Natural killer cell treated with Interleukin-12 subunit alpha and Interleukin-12 subunit beta and Interleukin-15 and Interleukin-18, amount 100 ng/mL, for 72 hours (primary cell): ENCODE measurements at places on chromosomes 6 and 20. TPM values are rescaled to one million over a fixed set of nuclear protein-coding genes. Genes with fewer than 3 reads are reported as not detected.

ADGRF1 gene
- total RNA-seq = not detected

HEY2 gene
- total RNA-seq = 0.10 TPM

PAK5 gene
- not detected for total RNA-seq

FAM120B gene
- total RNA-seq = 19.9 TPM

PACRG gene
- total RNA-seq = not detected

SAMD5 gene
- not detected for total RNA-seq

TSPO2 gene
- not detected for total RNA-seq

PSMB1 gene
- 154 TPM for total RNA-seq

DNA sequence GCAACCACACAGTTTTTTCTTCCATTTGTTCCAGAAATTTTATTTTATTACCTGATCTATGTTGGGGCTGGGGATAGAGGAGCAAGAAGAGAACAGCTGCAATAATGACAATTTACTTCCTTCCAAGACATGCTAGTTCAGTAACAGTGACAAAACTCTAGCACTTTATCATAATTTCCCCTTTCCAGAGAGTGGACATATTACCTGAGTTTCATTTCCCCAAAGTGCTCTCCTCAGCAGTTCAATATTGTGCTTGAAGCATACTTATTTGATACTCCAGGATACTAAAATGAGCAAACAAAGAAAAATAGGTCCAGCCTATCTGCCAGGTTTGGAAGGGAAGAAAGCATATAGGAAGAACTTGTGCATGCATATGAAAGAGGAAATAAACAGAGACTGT, 157.7 kb downstream of the ID4 start:
- H3K36me3 ChIP-seq = peaks cover 3% of the 10 kb centered on the region
- peaks cover 6% of the 10 kb centered on the region for H3K4me1 ChIP-seq
- no peak overlapping the region for H3K4me3 ChIP-seq

DNA sequence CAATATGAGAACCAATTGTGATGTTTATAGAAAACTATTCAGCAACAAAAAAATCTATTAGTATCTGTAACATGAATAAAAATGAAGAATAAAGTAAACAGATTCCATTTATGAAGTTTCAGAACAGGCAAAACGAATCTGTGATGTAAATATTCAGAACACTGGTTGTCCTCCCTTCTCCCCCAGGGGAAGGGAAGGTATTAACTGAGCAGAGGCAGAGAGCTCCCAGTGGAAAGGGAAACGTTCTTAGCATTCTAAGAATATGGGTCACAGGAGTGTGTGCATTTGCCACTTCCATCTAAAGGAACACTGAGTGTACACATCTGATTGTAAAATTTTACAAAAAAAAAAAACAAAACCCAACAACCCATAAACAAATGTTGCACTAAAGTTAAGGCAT, 23.1 kb downstream of the SPAG4 start:
- H3K4me3 ChIP-seq = no peak overlapping the region
- DNase-seq = no peak
- H3K27me3 ChIP-seq = no peaks in the 10 kb centered on the region
- peaks cover 69% of the 10 kb centered on the region for H3K4me1 ChIP-seq

- no peak overlapping the region for H3K27ac ChIP-seq
- H3K36me3 ChIP-seq = no peaks in the 10 kb centered on the region
- H3K4me1 ChIP-seq = peaks cover 5% of the 10 kb centered on the region
- no peak overlapping the region for H3K4me3 ChIP-seq
- no peak for DNase-seq
- H3K27me3 ChIP-seq = peaks cover 2% of the 10 kb centered on the region
Measured at GRCh38 chr20:53716395-53716794, 122.8 kb upstream of the ZNF217 start.

- H3K27ac ChIP-seq = no peak overlapping the region
- H3K4me3 ChIP-seq = no peak overlapping the region
- no peaks in the 10 kb centered on the region for H3K4me1 ChIP-seq
- no peak for DNase-seq
- no peaks in the 10 kb centered on the region for H3K36me3 ChIP-seq
Measured at GRCh38 chr20:63422653-63423052, 49.8 kb downstream of the KCNQ2 start.

DNA sequence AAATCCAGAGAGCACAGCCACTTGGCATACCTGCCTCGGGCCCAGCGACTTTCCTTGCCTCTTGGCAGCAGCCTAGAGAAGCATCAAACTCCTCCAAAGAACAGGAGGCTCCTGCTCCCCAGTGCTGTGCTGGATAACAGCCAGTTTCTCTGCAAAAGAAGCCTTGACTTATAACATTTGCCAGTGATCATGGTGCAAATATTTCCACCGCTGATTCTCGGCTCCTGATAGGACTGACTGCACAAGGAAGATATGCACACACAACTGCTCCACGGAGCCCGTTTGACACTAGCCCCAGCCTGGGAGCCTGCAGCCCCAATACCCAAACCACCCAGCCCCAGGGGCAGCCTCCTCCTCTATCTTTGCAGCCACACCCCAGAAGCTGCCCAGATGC, 17.5 kb downstream of the ACSS1 start:
- no peak overlapping the region for H3K4me3 ChIP-seq
- no peak for DNase-seq
- H3K4me1 ChIP-seq = peaks cover 36% of the 10 kb centered on the region
- no peaks in the 10 kb centered on the region for H3K27me3 ChIP-seq

GRCh38 chr20:17835934-17836300, 132.7 kb downstream of the SNX5 start:
- DNase-seq = no peak
- H3K4me1 ChIP-seq = no peaks in the 10 kb centered on the region
- H3K27ac ChIP-seq = no peak overlapping the region
- H3K27me3 ChIP-seq = no peaks in the 10 kb centered on the region
- no peak overlapping the region for H3K4me3 ChIP-seq
- H3K36me3 ChIP-seq = no peaks in the 10 kb centered on the region

GRCh38 chr20:37358366-37359150, 12.6 kb downstream of the SRC start:
- H3K4me3 ChIP-seq = no peak overlapping the region
- DNase-seq = peak; percentile 16
- H3K27ac ChIP-seq = no peak overlapping the region
- peaks cover 17% of the 10 kb centered on the region for H3K4me1 ChIP-seq
- no peaks in the 10 kb centered on the region for H3K36me3 ChIP-seq

GRCh38 chr6:150924808-150925589, 59.5 kb downstream of the MTHFD1L start:
- H3K27me3 ChIP-seq = no peaks in the 10 kb centered on the region
- no peak for DNase-seq
- H3K4me1 ChIP-seq = no peaks in the 10 kb centered on the region
- no peak overlapping the region for H3K27ac ChIP-seq

- no peaks in the 10 kb centered on the region for H3K36me3 ChIP-seq
- no peaks in the 10 kb centered on the region for H3K4me1 ChIP-seq
- no peak overlapping the region for H3K4me3 ChIP-seq
- H3K27me3 ChIP-seq = peaks cover 26% of the 10 kb centered on the region
- no peak for DNase-seq
- H3K27ac ChIP-seq = no peak overlapping the region
Measured at GRCh38 chr6:145137425-145137824, 597.9 kb downstream of the EPM2A start.

DNA sequence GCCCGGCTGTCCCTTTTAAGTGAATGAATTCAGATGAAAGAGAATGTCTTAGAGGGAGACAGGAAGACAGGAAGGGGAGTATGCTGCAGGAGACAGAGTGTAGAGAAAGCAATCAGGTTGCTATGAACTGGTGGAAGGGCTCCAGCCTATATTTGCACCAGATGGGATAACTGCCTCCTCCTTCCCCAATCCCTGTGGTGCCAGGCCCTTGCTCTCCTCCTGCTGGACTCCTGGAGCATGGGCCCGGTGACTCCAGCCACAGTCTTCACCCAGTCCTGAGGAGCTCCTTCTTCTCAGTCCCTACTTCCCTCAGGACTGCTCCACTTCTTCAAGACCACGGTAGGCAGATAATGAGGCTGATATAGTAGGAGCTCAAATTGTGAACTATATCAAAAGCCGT, 91.8 kb downstream of the TMEM200A start:
- H3K36me3 ChIP-seq = no peaks in the 10 kb centered on the region
- no peak overlapping the region for H3K27ac ChIP-seq
- peaks cover 12% of the 10 kb centered on the region for H3K27me3 ChIP-seq
- DNase-seq = no peak

GRCh38 chr6:135731116-135731515, 120.4 kb upstream of the PDE7B start:
- H3K27ac ChIP-seq = no peak overlapping the region
- no peak for DNase-seq
- no peaks in the 10 kb centered on the region for H3K4me1 ChIP-seq

DNA sequence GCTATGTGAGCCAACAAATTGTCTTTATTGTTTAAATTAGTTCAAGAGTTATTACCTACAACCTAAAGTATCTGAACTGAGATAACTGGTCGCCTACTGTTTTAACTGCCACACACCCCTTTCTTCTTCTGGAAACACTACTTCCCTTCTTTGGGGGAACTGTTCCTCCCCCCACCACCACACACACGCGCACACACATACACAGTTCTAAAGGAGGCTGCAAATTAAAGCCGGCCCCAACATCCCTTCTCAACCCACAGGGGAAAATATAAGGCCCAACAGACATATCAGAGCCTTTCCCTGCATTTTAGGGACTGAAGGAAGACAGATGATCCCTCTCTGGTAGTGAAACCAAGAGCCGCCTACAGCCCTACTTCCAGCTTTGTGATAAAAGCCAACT, 348.0 kb upstream of the JARID2 start:
- DNase-seq = no peak
- no peak overlapping the region for H3K27ac ChIP-seq
- H3K27me3 ChIP-seq = peaks cover 2% of the 10 kb centered on the region
- H3K4me3 ChIP-seq = no peak overlapping the region
- H3K4me1 ChIP-seq = no peaks in the 10 kb centered on the region

DNA sequence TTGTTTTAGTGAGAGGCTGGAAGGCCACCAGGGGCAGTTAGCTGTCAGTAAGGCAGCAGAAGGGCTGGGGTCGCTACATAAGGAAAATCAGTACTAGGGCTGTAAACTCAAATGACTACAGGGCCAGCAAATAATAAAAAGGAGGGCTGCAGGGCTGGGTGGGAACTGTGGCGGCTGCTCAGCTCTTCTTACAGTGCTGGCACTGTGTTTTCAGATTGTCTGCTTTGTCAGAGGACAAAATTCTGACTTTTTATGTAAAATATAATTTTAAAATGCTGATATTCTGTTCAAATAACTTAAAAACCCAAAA, 23.2 kb downstream of the HLA-A start:
- H3K4me1 ChIP-seq = peaks cover 36% of the 10 kb centered on the region
- H3K27ac ChIP-seq = peak overlapping the region; percentile 89
- no peak for DNase-seq
- peak overlapping the region; percentile 94 for H3K4me3 ChIP-seq
- no peaks in the 10 kb centered on the region for H3K36me3 ChIP-seq

- peak overlapping the region; percentile 56 for H3K4me3 ChIP-seq
- H3K27ac ChIP-seq = peak overlapping the region; percentile 49
- peaks cover 5% of the 10 kb centered on the region for H3K36me3 ChIP-seq
- H3K27me3 ChIP-seq = no peaks in the 10 kb centered on the region
Measured at GRCh38 chr6:16132909-16133308, 4.0 kb downstream of the MYLIP start.

DNA sequence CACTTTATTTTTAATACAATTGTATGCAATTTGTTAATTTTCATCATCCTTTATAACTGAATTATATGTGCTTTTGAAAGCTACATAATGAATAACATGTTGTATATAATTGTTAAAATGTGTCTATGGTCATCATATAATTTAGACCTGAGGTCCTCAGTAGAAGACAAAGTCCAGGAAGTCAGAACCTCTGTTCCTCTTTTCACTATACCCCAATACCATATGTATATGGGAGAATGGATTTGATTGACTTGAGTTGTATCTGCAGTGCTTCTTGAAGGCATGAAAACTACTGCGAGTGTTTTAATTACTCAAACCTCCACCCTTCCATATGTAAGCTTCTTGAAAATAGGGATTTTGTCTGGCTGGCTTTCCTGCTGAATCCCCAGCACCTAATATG, 140.7 kb upstream of the NEDD9 start:
- no peak overlapping the region for H3K4me3 ChIP-seq
- H3K27me3 ChIP-seq = no peaks in the 10 kb centered on the region
- H3K36me3 ChIP-seq = peaks cover 31% of the 10 kb centered on the region
- DNase-seq = no peak

- no peaks in the 10 kb centered on the region for H3K36me3 ChIP-seq
- DNase-seq = no peak
- H3K27me3 ChIP-seq = peaks cover 6% of the 10 kb centered on the region
Measured at GRCh38 chr20:50992336-50992732, 30.6 kb downstream of the KCNG1 start.

DNA sequence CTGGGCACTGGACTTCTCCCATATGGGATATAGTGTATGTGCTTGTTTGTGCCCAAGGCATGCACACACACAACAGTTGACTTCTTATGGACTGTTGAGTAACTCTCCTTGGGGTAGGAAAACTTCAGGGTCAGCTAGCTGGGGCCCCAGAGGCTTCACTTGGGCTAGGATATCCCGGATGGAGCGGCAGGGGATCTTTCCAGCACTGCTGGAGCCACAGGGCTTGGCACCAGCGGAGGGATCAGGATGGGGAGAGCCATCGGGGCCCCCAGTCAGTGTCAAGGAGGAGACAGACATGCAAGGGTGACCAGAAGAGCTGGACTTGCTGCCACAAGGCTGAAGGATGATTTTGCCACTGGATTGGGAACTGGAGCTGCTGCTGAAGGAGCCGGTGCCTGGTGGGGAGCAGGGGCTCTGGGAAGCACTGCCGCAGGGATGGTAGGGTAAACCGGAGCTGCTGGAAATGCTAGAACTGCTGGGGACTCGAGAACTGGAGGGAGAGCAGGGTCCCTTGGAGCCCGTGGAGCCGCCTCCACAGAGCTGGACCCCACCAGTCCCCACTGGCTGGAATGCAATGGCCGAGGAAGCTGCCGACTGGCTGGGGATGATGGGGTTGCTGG, 1.5 kb downstream of the PSORS1C1 start:
- no peaks in the 10 kb centered on the region for H3K36me3 ChIP-seq
- no peaks in the 10 kb centered on the region for H3K4me1 ChIP-seq
- H3K27me3 ChIP-seq = peaks cover 29% of the 10 kb centered on the region
- DNase-seq = no peak
- H3K27ac ChIP-seq = no peak overlapping the region

GRCh38 chr6:117142995-117143394, 122.4 kb upstream of the VGLL2 start:
- no peak for DNase-seq
- no peak overlapping the region for H3K27ac ChIP-seq
- H3K36me3 ChIP-seq = no peaks in the 10 kb centered on the region
- H3K4me1 ChIP-seq = no peaks in the 10 kb centered on the region

GRCh38 chr6:81897793-81898192, 145.3 kb upstream of the TENT5A start:
- no peak overlapping the region for H3K4me3 ChIP-seq
- H3K27ac ChIP-seq = no peak overlapping the region
- H3K4me1 ChIP-seq = no peaks in the 10 kb centered on the region
- H3K27me3 ChIP-seq = no peaks in the 10 kb centered on the region
- DNase-seq = no peak
